ENCODE measurements at places on chromosomes 7 and 10.

- DNase-seq: no peak
Measured at GRCh38 chr10:59012839-59013238, 163.6 kb upstream of the PHYHIPL start.

DNA sequence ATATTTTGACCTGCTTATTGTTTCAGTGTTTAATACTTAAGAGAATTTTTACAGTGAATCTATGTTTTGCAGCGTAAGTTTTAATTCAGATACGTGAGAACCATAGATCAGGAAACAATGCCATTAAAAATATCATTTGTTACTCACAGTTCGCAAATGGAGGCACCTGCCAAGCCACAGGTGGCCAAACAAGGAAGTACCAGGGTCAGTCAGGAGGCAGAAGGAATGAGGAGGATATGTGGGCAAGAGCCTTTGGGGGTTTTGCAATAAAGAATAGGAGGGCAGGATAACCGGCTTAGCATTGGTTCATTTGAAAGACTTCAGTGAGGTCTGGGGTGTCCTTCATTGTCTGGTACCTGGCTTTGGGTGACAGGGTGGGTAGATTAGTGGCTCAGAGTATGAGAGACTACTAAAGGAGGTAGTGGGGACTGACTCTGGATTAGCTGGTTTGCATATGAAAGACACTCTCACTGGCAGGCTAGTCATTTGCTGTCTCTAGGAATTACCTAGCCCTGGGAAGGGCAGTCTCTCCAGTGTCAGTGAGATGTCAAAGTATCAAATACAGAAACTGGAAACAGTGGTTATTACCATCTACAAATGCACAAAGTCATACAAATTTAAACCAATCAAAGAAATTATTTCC lies 132.2 kb upstream of the CAV2 start:
- no peak for DNase-seq

- DNase-seq: no peak
Measured at GRCh38 chr7:92730808-92731207, 105.6 kb downstream of the CDK6 start.

- DNase-seq: no peak
Measured at GRCh38 chr10:32326119-32326518, 20.8 kb downstream of the EPC1 start.

DNA sequence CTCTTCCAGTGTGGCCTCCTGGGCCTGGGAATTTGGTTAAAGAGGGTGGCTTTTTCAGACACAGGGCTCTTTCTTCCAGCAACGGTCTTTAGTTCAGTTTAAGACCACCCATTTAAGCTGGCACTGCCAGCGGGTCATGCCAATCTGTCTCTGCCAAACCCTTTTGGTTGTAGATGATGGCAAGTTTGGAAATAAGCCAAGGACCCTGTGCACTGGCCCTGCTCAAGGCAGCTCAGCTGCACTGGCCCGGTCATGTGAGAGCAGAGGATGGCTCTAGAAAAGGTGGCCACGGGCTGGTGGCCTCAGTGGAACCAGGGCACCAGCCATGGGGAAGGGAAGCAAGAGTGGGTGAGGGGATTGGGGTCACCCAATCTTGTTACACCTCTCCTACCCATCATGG lies 294.1 kb downstream of the GLRX3 start:
- DNase-seq: no peak

GRCh38 chr7:95365151-95365550 lies 31.0 kb downstream of the PON3 start:
- no peak for DNase-seq

GRCh38 chr7:50308532-50309385 lies 4.2 kb downstream of the IKZF1 start:
- no peak for DNase-seq

GRCh38 chr10:95730233-95730632 lies 25.7 kb upstream of the ENTPD1 start:
- DNase-seq: no peak

DNA sequence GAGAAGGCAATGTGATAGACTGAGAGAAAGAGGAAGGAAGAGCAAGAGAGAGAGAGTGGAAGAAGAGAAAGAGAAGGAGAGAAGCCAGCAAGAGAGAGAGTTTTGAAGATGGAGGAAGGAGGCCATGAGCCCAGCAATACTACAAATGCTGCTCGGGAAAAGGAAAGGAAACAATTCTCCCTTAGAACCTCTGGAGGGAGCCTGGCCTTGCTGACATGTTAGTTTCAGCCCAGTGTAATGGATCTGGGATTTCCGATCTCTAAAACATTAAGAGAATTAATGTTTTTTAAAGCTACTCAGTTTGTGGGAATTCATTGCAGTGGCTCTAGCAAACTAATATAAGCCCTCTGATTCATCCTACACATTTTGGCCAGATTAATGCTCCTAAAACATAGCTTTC lies 206.8 kb upstream of the MTPN start:
- no peak for DNase-seq

DNA sequence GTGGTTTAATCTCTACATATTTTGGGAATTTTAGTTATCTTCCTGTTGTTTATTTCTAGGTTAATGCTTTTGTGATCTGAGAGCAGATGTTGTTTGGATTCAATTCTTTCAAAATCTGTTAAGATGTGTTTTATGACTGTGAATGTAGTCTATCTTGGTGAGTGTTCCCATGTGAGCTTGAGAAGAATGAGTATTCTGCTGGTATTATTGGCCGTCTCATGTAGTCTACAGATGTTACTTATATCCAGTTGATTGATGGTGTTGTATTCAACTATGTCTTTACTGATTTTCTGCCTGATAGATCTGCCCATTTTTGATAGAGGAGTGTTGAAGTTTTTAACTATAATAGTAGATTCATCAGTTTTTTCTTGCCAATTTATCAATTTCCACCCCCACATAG lies 141.4 kb upstream of the FOXP2 start:
- DNase-seq: no peak

GRCh38 chr7:26954951-26955350 lies 90.6 kb upstream of the SKAP2 start:
- no peak for DNase-seq

GRCh38 chr7:11934796-11935195 lies 102.8 kb upstream of the THSD7A start:
- no peak for DNase-seq

DNA sequence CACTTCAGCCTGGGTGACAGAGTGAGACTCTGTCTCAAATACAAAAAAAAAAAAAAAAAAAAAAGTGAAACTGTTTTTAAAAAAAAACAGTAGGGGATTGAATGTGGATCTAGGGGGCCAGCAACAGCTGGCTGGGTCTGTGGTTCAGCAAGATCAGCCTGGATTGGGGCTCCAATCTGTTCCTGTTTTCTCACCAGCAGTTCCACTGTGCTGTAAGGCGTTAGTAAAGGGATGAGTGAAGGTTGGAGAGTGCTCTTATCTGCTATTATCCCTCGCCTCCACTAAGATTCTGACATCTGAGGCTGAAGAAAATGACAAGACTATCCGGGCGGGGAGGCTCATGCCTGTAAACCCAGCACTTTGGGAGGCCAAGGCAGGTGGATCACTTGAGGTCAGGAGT lies 41.6 kb upstream of the GTF2IRD1 start:
- no peak for DNase-seq

GRCh38 chr7:29809533-29810155 lies 3.3 kb downstream of the WIPF3 start:
- no peak for DNase-seq

- DNase-seq: no peak
Measured at GRCh38 chr7:127383123-127383835, 9.2 kb downstream of the ZNF800 start.

GRCh38 chr7:83469076-83469475 lies 179.9 kb downstream of the SEMA3E start:
- no peak for DNase-seq

GRCh38 chr7:107920048-107920772 lies 29.2 kb downstream of the DLD start:
- no peak for DNase-seq

GRCh38 chr10:24605141-24605540 lies 118.5 kb downstream of the ARHGAP21 start:
- no peak for DNase-seq

DNA sequence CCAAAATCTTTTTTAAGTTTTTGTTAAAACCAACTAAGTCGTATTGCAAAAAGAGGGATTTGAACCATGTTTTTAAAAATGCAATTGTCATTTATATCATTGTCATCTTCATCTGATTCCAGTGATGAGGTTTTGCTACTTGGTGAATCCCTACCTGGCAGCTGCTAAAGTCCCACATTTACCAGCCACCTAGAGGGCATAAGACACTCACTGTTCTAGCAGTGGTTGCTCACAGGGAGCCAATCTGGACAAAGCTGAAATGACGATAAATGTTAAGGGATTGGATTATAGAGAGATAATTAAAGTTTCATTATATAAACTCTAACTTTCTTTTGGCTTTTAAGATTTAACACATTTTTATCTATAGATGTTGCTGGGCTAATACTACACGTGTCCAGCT lies 18.7 kb downstream of the KIFBP start:
- DNase-seq: no peak

- DNase-seq: no peak
Measured at GRCh38 chr7:139572071-139572470, 48.6 kb downstream of the CLEC2L start.

- DNase-seq: no peak
Measured at GRCh38 chr7:32319012-32319382, 171.2 kb downstream of the LSM5 start.

DNA sequence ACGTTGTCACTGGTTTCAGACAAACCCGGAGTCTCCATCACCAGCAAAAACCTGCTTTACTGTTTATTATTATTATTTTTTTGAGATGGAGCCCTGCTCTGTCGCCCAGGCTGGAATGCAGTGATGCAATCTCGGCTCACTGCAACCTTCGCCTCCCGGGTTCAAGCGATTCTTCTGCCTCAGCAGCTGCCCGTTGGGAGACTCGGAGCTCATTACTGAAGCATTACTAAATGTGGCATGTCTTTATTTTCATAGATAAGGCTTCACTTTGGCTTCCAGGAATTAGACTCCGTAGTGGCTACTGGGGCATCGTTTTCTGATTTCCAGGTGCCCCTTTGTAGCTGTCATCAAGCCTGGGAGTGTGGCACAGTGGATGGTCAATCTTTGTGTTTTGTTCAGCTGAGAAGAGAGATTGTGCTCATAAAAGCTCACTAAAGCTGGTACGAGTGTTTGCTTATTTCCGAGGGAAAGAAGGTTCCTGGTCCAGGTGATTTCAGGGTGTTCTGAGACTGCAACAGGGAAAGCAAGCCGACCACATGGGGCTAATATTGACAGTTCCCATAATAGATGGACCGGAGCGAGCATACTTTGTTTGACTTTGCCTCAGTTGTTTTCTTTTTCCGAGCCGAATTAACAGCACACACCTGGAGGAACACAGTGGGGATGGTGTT lies 163.1 kb downstream of the CAMK1D start:
- no peak for DNase-seq

- DNase-seq: no peak
Measured at GRCh38 chr10:3324612-3325038, 152.0 kb upstream of the PITRM1 start.

DNA sequence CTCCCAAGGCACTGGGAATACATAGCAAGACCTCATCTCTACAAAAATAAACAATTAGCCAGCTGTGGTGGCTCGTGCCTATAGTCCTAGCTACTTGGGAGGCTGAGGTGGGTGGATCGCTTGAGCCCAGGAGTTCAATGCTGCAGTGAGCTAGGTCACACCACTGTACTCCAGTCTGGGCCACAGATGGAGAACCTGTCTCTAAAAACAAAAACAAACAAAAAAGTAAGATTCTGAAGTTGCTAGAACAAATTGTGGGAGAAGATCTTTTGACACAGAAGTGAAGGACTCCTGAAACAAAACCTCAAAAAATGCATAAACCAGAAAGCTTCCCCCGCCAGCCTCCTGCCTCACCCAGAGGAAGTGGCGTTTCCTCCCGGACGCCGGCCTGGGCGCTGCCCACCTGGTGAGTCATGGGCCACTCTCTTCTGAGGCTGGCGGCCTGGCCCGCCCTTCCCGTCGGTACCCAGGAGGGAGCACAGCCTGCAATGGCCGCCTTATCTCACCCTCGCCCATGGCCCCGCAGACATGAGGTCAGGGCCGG lies 25.4 kb upstream of the ELN start:
- DNase-seq: no peak

GRCh38 chr10:5183923-5184322 lies 1.0 kb downstream of the AKR1C8 start:
- DNase-seq: no peak

DNA sequence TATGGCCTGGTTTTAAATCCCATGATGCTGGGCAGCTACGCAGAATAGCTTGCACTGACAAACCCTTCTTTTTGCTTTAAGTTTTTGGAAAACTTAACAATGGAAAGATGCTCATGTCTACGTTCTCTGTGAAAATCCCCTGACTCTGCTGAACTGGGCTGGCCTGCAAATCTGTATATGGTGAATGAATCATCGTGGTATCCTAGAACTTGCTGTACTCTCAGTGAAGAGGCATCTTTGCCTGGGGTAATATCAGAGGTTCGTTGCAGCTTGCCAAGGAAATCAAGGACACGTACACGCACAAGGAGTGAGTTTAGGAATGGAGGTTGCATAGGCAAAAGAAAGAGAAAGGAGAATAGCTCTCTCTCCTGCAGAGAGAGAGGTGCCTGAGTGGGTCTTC lies 382.0 kb upstream of the ADARB2 start:
- DNase-seq: no peak

DNA sequence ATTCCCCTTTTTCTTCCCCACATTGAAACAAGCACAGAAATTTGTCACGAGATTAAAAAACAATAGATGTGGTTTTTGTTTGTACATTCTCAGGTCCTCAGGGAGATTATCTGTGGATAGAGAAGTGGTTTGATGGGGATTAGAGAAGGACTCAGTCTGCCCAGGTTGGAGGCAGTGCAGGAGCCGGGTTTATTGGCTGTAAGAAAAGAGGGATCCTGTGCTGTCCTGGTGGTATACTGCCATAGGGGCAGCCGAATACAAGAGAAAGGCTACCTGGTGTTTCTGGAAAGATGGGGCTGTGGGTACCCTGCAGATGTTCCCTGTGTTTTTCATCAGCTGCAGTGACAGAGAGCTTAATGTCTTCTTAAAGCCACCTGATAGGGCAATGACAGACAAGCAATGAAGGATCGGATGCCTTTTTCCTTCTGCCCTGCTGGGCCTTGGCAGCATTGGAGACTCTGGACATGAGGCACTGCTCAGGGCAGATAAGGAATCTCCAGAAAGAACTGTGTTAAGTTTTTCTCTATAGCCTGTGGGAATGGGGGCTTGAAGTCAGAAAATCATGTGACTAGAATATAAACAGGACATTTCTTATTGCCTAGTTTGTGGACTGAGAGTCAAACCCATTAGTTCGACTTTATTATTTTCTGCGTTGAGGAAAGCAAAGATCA lies 18.1 kb upstream of the GPR141 start:
- DNase-seq: no peak

DNA sequence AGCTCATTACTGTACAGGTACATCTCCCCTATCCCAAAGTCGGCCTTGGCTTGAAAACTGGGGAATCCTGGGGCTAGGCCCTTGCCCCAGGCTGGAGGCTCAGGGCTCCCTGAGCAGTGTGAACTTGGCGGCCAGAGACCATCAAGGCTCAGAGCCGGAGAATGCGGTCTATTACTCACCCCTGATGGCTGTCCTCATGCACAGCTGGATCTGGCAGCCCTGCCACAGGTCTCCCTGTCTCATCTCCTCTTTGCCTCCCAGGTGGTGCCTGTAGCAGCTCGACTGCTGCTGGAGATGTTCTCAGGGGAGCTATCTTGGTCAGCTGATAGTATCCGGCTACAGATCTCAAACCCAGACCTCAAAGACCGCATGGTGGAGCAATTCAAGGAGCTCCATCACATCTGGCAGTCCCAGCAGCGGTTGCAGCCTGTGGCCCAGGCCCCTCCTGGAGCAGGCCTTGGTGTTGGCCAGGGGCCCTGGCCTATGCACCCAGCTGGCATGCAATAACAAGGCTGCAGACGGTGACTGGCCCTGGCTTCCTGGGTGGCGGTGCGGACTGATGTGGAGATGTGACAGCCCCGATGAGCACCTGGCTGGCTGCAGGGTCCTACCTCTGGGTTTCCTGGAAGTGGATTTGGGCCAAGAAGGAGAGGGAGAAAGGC lies 10.7 kb downstream of the IRF5 start:
- no peak for DNase-seq
